ENCODE measurements at places on chromosomes 16 and 17.
A peak's percentile ranks its signal among the peaks of the same experiment; 100 is the strongest.

DNA sequence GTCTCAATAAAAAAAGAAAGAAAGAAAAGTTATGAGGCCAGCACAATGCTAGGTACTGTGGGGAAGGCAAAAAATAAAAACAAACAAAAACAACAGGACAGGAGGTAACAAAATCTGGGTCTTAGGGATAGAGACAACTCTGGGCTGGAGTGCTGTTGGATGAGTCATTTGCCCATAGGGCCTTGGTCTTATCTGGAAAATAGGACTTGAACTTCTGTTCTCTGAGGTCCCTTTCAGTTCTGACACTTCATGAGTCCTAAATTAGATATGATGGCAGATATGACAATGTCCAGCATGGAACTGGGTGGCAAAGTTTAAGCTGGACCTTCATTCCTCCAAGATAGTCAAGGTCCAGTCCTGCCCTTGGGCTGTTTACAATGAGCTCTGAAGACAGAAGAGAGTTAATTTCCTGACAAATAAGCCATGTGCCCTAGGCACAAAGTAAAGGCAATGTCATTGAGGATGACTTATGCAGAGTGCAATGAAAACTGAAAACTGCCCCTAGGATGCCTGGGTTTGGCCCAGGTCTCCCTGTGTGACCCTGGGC is 8.9 kb upstream of the HDAC5 start:
- no peak for DNase-seq

GRCh38 chr16:30112197-30113030 is 923 bp downstream of the GDPD3 start:
- DNase-seq, result peak; percentile 36

DNA sequence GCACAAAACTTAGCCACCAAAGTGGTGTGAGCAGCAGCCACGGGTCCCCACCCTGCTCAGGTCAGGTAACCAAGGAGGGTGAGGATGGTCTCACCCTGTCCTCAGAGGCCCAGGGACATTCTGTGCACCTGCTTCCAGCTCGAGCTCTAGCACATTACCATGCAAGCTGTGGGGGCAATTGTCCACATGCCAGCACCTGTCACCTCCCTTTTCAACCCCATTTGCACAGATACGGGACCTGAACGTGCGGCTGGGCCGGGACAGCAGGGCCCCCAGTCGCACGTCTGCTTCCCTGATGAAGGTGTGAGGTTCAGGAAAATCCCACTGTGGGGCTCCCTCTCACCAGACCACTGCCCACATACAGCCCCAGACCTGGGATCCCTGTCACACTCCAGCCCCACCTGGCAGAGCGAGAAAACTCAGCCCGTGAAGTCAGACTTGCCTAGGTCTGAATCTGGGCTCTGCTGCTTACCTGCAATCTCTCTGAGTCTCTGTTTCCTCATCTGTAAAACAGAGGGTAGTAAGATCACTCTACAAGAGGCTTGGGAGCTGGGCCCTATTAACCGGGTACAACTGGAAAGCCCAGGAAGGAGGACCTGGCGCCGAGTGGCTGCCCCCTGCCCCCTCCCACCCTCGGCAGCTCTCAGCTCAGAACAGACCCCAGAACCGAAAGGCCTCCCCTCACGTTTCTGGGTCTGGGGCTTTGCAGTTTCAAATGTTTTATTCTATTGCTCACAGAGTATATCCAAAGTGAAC is 7.9 kb downstream of the WFIKKN2 start:
- no peak for DNase-seq

DNA sequence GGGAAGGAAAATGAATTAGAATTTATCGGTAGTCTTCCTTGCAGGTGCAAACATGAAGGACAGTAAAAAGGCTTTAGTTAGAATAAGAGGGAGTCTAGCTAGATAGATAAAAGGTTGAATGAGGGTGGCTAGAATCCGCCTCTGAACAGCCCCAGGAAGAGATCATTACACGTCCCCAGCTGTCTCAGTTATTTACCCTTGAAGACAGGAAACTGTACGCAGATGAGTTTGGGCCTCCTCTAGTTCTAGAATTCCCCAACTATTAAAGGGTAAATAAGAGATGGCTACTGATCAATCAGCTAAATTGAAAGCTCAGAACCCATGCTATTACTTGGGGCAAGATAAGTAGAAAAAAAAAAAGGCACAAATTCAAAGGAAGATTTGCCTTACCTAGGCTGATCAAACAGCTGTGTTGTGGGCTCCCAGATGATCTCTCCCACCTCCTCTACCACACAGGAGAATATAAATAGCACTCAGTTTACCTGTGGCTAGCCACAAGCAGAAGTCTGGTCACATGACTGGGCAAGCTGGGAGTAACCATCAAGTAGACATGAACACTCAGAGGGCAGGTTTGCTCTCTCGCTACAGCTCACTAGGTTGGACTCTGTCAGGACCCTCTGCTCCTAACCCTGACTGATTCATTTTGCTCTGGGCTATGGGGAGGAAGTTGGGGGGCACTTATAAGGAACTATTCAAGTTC is 17.0 kb downstream of the FAM117A start:
- DNase-seq, result no peak

- DNase-seq, result no peak
These were observed 8.1 kb upstream of the CXCL16 start for GRCh38 chr17:4747847-4748246.

DNA sequence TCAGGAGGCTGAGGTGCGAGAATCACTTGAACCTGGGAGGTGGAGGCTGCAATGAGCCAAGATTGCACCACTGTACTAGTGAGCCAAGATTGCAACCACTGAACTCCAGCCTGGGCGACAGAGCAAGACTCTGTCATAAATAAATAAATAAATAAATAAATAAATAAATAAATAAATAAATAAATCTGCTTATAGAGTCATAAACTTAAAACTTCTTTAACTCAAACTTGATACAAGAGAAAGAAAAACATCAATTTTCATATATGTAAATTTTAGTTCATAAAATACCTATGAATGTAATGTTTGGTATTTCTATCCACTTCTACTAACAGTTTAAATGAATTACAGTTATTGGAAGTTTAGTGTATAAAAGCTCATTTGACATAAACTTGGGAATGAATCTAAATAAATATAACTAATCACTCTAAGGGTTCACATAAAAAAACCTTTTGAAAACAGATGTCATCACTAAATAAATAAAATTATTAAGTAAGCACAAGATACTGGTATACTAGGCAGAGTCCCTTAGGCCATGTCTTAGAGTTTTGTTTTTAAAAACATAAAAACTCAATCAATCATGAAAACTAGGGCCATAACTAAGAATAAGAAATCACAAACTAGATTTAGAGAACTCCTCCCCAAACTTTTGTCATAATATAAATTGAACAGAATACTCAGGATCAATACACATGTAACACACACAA is 54.1 kb downstream of the SMURF2 start:
- DNase-seq, result no peak

DNA sequence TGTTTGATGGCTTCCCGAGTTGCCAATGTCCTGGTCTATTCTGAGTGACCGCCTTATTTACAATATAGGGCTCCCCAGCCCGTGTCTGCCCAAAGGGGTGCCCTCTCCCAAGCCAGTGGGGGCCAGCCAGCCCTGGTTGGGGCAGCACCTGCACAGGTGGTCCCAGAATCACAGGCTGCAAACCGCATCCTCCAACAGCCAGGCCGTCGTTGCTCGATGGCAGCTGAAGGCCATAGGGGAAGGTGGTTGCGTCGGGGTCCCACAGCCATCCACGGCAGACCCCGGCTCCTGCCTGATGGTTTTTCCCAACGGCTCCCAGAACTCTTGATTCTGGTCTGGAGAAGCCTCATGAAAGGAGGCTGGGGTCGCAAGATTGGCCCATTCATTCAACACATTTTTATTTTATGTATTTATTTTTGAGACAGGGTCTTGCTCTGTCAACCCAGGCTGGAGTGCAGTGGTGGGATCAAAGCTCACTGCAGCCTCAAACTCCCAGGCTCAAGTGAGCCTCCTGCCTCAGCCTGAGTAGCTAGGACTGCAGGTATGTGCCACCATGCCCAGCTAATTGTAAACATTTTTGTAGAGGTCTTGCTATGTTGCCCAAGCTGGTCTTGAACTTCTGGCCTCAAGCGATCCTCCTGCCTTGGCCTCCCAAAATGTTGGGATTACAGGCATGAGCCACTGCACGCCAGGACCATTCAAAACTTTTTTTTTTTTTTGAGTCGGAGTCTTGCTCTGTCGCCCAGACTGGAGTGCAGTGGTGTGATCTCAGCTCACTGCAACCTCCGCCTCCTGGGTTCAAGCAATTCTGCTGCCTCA is 79.0 kb upstream of the TOB1 start:
- DNase-seq, result no peak

GRCh38 chr17:72336026-72336803 is 215.4 kb downstream of the SOX9 start:
- DNase-seq, result no peak

DNA sequence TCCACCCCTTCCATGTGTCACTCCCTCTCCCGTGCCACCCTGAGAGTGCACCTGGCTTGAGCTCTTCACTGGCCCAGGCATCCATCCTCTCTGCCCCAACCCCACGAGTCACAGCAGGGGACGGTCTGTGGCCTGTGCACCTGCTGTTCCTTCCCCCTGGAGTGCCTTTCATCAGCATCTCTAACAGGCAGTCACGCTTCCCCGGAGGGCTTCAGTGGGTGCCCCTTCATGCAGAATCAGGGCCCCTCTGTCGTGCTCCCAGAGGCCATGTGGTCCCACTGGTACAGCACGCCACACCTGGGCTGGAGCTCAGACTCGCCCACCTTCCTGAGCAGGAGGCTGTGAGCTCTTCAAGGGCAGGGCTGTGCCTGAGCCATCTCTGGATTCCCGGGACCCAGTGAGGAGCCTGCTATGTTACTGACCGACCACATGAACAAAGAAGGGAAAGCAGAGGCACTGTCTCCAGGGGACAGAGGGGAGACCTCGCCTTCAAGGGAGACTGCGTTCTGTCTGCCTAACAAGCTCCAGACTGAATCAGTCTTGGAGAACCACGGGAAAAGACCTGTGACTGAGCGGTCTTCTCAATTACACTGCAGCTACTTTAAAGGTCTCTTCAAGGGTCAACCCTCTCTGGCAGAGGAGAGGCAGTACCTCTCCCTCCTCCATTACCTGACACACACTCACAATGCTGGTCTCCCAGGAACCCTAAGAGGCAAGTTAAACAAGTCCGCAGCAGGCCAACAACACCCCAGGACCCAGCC is 78.8 kb upstream of the DOC2B start:
- no peak for DNase-seq

DNA sequence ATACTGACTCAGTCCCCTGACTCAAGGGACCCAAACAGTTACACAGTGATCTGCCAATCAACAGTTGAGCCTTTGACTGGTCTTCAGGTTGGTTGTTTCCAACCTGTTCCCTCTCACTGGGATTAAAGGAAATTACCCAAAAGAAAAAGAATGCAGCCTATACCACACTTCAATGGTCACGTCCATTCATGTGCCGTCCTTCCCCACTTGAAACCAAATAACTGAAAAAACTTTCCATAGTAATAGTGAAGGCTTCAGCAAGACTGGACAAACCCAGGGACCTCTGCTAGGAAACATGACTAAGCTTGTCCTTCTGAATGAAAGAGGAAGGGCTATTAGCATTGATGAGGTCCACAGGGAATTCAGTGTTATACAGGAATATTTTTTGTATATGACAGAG is 30.6 kb downstream of the MRPS23 start:
- no peak for DNase-seq

GRCh38 chr16:57530522-57531252 is 5.7 kb downstream of the CCDC102A start:
- DNase-seq, result no peak

DNA sequence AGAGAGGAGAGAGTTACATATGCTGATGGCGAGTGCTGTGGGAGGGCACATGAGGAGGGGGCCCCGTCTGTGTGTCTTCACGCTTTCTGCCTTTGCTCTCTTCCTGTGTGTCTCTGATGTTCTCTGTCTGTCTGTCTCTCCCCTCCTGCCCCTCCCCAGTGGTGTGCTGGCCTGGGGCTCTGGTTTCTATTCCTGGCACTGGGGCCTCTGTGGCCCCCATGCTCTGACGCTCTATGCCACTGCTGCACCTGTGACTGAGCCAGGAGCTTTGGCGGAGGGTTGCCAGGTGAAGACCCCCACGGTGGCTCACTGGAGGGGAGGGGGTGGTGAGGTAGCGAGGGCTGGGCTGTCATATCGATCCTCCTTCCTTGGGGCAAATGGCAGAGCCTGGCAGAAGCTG is 24.6 kb upstream of the BRD7 start:
- DNase-seq, result no peak

- no peak for DNase-seq
These were observed 3.0 kb downstream of the PRR35 start for GRCh38 chr16:563072-563644.

- no peak for DNase-seq
These were observed 114.5 kb downstream of the SMG6 start for GRCh38 chr17:2188971-2189630.

- no peak for DNase-seq
These were observed 78.9 kb upstream of the FBXO47 start for GRCh38 chr17:39045948-39046679.

DNA sequence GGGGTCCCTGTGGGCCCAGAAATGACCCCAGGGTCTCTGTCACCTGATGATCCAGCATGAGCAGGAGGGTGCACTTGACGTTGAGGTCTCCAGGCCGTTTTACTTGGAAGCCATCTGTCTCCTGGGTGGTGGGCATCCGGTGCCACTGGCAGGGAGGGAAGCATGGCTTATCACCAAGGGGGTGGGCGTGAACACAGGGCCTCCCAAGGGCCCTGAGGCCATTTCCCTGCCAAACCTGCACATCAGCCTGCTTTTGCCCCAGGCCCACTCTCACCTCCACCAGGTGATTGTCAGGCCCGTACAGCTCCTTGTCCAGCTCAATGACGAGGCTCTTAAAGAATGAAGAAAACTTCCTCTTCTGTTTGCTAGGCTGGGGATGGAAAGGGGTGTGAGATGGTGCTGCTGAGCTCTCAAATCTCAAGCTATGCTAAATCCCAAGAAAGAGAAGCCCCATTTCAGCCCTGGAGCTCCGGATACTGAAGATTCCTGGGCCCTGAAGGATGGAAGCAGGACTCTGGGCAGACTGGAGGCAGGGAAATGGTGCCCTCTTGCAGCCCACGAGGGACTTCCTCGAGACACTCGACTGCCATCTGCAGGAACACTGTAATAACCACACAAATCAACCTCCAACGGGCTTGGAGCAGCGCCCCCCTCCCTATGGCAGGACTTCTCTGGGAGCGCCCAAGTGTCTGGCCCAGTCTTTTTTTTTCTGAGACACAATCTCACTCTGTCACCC is 7.1 kb upstream of the FTSJ3 start:
- DNase-seq, result peak; percentile 76

GRCh38 chr17:30296499-30297080 is 4.8 kb upstream of the BLMH start:
- DNase-seq, result no peak

GRCh38 chr17:57985675-57985974 is 2.4 kb downstream of the VEZF1 start:
- DNase-seq, result peak; percentile 52

- no peak for DNase-seq
These were observed 119.1 kb upstream of the ZFHX3 start for GRCh38 chr16:73166947-73167550.
